GM19239 (cell line): ENCODE measurements at places on chromosomes 7 and 10.

- no peak for DNase-seq
Measured at GRCh38 chr10:93485690-93486089, 3.6 kb upstream of the MYOF start.

GRCh38 chr10:11018855-11019631 is 1.4 kb downstream of the CELF2 start:
- no peak for DNase-seq

DNA sequence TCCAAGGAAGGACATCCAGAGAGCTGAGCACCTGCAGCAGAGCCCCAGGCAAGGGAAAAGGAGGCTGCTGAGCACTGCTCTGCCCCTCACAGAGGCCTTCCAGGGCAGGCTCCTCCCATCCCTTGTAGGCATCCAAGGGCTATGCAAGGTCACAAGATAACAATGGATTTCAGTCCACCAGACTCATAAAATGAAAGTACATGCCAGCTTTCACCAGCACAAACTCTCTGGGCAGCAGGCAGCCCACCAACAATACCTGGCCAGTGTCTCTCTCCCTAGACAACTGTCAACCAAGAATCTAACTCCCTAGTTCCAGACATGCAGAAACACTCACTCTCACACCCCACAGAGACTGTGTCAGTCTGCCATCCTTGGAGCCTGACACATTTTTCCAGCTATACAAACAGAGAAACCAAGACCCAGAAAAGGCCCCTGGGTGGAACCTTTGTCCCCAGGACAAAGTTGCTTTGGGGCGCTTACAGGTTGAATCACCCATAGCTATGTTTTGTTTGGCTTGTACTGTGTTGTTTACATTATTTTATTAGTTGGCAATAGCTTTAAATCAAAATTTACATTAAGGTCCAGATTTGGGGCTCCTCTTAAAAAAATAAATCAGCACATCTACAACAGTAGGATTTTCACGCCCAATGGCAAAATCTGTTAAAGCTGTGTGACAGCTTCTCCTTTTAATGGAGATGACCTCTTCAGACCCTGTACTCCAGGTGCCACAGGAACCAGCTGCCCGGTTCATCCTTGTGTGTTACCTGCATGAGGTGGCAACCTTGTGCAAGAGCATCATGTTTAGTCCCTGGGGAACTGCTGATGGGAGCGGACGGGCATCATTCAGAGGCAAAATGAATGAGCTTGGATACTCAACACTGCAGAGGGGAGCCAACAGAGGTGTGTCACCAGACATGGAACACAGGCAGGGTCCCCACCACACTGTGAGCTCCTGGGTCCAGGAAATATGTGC is 5.2 kb downstream of the GRID1 start:
- no peak for DNase-seq

GRCh38 chr10:23512355-23513058 is 73.6 kb downstream of the OTUD1 start:
- DNase-seq = no peak

GRCh38 chr7:151315038-151315655 is 26.5 kb upstream of the NUB1 start:
- peak; percentile 63 for DNase-seq

DNA sequence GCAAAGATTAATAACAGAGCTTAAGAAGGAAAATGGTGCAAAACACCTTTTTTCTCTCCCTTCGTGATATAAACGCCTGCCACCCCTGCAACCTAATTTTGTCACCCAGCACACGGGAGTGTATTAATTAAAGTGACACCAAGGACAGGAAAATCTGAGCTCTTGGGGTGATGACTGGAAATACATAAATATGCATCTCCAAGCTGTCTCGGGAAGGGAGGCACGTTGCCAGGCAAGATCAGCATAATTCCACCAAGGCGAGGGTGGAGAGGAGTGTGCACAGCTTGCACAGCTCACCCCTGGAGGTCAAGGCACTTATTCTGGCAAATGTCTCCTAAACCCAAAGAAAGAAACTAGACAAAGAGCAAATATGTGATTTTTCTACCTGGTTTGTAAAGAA is 700.9 kb downstream of the GRID1 start:
- no peak for DNase-seq

DNA sequence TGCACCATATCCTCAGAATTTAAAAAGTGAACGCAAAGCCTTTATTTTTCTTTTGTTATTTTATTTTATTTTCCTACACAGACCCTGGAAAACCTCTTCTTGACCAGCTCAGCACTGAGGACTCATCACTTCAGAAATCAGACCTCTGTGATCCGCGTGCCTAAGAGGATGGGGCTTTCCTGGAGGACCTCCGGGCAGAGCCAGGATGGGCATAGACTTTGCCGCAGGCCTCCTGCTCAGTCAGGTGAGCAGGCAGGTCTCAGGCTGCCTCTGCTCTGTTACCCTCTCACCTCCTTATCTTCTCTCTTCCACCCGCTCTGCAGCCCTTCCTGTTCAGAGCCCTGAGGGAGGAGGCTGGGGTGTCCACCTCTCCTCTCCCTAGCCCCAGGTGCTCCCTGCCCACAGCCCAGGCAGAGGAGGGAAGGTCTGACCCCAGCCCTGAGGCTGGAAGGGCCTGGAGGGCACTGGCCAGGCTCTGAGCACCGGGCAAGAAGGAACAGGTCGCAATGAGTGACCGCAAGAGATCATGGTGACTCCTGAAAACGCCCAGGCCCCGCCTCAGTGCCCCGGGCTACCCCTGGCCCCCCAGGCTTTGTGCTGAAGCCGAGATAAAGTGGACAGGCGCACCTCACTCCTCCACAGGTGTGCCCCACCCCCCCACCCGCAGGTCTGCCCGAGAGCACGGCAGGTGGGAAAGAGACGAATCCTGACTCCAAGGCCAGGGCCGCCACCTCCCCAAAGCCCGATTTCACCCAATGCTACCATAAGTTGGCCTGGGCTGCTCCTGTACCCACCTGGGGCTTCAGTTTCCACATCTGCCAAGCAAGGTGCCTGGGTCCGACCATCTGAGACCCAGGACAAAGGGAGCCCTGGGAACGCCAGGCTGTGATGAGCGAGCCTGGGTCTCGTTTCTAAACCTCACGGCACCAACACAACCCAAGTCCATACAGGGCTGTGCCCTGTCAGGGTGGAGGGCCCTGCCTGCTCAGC is 2.8 kb downstream of the CALML5 start:
- DNase-seq = no peak

DNA sequence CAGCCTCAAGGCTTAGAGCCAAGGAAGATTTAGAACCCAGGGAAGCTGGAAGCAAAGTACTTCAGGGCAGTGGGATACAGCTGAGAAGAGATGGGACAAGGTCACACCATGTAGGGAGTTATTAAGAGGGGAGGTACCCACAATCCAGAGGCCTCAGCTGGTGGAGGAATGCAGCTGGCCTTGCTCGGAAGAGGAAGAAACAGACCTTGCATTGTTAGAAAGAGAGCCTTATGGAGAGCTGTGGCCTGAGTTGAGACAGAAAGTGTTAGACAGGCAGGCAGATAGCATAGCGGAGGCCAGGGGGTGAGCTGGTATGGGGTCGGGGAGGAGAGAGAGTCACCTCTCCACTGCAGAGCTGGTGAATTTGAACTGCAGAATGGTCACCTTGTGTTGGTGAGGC is 173.1 kb downstream of the JCAD start:
- DNase-seq = no peak

DNA sequence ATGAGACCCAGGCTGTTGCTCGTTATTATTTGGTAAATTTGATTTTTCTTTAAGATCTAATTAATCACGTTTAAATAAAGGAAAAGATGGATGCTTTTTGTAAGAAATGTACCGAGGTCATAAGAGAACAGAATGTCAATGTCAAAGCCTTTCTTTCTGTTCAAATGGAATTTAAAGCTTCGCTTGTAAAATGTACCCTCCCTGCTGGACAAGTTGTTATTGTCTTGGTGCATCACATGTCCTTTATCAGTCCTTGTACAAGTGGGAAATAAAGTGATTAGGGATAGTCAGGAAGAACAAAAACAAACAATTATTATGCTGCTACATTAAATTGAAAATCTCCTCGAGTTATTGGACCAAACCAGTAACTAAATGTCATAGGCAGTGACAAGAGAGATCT is 363.2 kb downstream of the PHTF2 start:
- DNase-seq = no peak

GRCh38 chr10:115818012-115818411 is 455.0 kb downstream of the GFRA1 start:
- DNase-seq = no peak

DNA sequence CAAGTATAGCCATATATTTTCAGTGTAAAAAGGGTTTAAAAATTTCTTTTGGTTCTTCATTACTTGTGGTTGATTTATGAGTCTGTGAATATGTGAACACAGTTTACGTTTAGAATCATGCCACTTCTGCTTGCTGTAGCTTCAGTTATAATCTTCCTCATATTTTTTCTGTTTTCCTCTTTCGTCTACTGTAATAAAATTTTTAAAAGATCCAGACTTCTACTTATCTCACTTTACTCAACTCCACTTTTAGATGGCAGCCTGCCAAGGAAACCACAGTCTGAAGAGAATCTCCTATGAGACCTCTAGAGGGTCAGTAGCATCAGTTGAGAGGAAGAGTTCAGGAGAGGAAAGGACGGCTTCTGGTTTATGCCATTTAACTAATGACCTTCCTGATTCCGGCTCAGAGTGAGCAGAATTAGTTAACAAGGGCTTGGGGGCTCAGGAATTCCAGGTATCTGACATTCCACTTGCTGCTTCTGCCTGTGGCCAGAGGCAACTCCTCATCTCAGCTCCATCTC is 21.4 kb downstream of the CREB5 start:
- no peak for DNase-seq

- peak; percentile 36 for DNase-seq
Measured at GRCh38 chr7:31782411-31782991, 95.5 kb downstream of the PPP1R17 start.

DNA sequence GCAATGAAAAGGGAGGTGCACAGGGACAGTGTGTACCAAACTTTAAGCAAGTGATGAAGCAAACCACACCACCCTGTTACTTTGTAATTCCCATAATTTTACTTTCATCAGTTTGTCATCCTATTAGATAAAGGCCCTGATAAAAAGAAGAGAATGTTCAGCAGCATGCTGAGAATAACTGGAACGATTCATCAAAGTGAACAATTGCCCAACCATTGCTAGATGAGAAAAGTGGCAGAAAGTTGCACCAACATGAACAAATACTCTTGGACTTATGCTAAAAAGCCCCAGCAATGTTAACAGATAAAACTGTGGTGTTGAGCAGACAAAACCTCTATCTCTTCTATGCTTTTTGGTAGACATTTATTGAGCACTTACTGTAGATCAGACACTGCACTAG is 75.5 kb upstream of the PCGF5 start:
- no peak for DNase-seq

DNA sequence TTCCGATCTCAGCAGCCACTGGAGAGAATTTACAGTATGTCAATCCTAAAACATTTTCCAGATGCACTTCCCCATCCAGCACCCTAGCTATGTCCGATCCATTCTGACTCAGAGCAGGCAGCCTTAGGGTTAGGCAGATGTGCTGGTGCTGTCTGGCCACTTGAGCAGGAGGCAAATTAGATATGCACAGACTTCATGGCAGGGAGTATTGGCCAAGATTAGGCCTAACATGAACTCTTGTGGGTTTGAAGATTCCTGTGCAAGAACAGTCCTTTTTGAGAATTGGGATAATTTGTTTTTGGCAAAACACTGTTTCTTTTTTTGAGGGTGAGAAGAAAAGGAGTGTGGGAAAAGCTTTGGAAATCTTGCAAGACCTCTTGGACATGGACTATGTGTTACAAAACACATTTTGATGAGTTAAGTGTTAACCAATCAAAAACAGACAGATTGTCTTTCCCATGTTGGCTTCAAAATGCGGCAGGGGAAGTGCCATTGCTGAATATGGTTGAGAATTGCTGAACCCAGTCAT is 218.6 kb upstream of the INHBA start:
- no peak for DNase-seq

DNA sequence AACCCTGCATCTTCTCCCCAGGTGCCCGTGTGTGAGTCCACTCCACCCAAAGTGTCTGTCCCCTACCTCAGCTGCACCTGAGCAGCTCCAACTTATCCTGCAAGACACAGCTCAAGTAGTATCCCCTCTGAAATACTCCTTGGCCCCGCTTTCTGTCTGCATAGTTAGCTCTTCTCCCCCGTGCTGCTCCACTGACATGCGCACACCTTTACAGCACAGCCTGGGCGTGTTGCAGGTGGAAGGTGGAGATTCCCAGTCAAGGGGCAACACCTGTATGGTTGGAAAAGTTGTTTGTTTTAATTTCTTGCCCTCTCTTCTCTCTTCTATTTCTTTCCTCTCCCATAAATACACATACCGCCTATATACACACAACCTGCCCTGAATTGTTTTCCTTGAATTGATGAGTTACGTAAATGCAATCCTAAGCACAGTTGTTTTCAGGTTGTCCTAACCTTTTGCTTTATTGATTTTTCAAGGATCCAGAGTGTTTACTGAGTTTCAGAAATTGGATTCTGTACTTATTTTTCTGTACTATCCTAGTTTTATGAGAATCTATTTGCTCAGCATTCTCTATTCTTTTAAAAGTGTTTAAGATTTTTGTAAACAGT is 14.9 kb downstream of the MET start:
- DNase-seq = no peak
